ENCODE measurements at places on chromosomes 12 and 14. TPM values are rescaled to one million over a fixed set of nuclear protein-coding genes. Genes with fewer than 3 reads are reported as not detected.
A peak's percentile ranks its signal among the peaks of the same experiment; 100 is the strongest.

DNA sequence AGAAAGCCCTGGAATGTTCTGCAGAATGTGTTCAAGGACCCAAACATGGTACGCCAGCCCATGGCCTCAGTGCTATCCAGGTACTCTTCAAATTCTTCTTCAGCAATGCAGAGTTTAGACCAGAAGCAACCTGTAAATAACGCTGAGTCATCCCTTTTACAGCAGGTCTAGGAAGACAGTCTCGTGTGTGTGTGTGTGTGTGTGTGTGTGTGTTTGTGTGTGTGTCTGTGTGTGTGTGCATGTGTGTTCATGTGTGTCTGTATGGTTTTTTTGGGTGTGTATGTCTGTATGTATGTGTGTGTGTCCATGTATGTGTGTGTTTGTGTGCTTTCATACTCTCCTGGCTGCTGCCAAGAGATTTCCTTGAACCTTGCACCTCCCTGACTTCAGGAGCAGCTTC lies 60.1 kb upstream of the RFX4 start:
- peak; percentile 3 for DNase-seq

DNA sequence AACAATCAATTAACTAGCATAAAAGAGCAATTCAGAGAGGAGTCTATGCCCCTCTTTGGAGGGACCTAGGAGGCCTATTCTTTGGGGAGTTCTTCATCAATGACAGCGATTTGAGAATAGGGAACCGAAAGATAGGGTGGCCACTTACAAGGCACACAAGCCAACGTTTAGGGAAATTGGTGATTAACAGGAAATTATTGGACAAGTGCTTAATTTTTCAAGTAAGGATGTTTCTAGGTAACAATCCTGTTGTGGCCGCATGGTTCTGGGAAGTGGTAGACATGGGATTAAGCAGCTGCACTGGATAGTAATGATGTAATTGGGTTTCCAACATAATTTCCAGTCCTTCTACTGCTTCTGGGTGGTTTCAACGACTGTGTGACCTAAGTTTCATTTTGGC lies 83.2 kb downstream of the HMGA2 start:
- DNase-seq: no peak

DNA sequence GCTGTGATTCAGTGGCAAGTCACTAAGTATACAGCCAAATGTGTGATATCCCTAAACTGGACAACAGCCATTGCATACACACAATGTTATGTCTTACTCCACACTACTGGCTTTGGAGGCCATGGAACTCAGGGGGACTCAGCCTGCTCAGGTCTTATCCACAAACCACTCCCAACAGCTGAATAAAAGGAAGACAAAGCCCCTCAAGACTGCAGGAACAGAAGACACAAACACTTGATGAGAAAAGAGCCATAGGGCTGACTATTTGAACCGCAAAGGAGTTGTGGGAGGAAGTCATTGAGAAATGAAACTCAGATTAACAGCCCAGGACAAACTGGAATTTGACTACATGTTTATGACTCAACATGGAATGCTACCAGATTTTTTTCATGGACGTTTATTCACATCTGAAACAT lies 40.9 kb downstream of the PTGER2 start:
- DNase-seq: peak; percentile 28

- DNase-seq: peak; percentile 40
Observed at GRCh38 chr12:88753066-88753465, 172.8 kb upstream of the KITLG start.

GRCh38 chr12:57545809-57546437 lies 1.1 kb downstream of the DCTN2 start:
- DNase-seq: peak; percentile 10

DNA sequence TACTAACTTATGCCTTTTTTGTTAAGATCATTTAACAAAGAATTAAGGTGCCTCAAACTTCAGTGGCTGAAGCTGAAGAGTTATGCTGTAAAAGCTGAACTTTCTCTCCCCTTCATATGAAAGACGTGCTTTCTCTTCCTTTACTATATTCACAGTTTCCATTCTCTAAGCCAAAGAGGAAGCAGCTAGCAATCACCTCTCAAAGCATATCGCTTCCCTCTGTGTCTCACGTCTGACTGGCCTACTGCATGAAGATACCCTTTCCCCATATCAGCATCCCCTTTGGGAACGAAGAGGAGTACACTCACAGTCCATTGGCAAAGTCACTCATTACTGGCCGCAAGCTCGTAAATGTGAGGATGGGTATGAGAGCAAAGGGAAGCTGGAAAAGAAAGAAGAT lies 34.9 kb downstream of the SLC11A2 start:
- no peak for DNase-seq

DNA sequence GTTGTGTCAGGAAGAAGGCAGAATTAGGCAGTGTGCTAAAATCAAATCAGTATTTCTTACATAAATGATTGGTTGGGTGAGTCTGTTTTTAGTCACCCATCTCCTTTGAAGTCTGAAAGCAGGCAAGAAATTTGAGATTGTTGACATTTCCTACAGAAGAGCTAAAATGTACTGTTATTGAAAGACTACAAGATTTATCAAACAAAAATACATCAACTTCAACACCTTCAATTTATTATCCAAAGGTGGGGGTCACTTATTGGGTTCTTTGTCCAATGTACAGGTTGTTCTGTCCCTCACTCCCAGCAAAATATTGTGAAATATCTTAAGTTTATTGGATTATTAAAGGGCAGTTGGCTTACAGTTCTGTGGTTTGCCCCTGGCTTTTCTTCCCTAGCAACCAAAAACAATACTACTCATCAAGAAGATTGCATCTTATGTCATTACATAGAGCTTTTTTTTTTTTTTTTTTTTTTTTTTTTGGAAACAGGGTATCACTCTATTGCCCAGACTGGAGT lies 20.6 kb upstream of the PKP2 start:
- peak; percentile 29 for DNase-seq

DNA sequence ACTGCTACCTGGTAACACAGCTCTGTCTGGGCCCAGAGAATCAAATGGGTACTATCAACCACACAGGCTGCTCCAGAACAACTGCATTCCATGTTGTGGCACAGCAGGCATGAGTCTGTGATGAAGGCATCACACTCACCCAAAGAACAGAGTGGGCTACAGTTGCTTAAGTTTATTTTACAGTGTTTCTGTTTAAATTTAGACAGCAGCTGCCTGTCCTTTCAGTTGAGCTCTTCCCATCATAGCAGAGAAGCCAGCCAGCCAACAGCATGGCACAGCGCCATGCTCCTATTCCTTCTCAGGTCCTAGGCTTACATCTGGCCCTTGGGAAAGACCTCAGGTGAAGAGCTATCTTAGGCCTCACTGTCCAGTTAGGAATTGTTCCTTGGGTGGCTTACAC lies 147.0 kb upstream of the FRMD6 start:
- DNase-seq: no peak

GRCh38 chr14:80699861-80700260 lies 241.7 kb downstream of the CEP128 start:
- no peak for DNase-seq

GRCh38 chr12:103840462-103840875 lies 565 bp downstream of the NT5DC3 start:
- no peak for DNase-seq

Gene HOXC6
- 0.68 TPM for total RNA-seq

Gene MYF5
- not detected for total RNA-seq

Gene RHOJ
- total RNA-seq: not detected

Gene LRRK2
- 2.5 TPM for total RNA-seq

Gene LMBR1L
- 9.3 TPM for total RNA-seq

Gene GSC
- not detected for total RNA-seq

Gene METTL1
- 30.4 TPM for total RNA-seq

Gene CLEC4D
- total RNA-seq: not detected

Gene CDKN1B
- 45.0 TPM for total RNA-seq

Gene SLCO1B1
- total RNA-seq: not detected
